Stimulated activated CD8-positive, alpha-beta memory T cell treated with anti-CD3 and anti-CD28 coated beads, Interleukin-4, amount 100 ng/mL, for 24 hours (primary cell): ENCODE measurements at places on chromosomes 3 and 15.

DNA sequence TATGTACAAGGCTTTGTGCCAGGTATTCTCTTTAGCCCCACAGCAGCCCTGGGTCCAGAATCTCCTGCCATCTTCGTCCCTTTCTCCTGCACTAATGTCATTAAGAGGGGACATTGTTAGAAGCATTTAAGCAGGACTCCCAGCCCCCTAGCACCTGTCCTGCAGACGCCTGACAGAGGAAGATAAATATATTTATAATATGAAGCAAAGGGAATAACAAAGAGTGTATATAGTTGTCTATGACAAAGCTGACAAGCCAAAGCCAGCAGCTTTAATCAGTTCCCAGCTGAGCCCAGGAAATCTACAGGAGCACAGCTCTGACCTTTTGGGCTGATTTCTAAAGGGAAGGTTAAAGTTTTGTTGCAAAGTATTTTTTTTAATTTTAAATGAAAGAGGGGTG is 96.0 kb downstream of the MEGF11 start:
- DNase-seq = no peak

GRCh38 chr15:23787346-23788105 is 100.4 kb upstream of the NDN start:
- DNase-seq = no peak

DNA sequence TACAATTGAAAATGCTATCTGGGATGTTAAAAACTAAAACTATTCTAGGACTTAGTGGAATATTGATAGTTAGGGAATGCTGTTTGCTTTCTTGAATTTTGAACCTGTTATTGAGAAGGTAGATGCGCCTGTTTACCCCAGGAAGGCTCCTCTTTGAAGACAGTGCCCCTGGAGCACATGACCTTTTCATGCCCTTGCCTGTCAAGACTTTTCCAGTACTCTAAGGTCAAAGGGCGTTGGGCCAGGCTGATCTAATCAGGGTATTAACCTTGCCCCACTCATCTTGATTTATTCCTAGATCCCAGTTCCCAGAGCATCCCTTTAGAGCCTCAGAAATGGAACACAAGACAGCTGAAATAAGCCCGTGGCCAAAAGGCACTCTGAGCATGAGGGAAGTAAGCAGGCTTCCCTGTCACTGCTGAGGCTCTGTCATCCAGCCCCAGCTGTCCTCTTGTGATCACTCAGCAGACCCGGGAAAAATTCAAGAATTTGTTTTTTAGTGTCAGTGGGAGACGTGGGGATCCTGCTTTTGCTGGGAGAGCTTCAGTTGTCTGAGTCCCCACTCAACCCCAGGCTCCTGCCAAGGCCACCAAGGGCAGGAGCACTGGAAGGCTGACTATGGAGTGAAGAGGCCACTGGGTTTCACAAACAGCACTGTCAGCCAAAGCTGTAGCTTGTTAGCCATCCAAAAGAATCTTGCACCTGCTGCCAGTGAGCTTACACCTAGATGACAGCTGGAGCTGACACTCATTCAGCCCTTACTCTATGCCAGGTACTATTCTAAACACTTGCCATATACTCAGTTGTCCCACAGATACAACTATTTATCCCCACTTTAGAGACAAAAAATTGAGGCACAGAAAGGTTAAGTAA is 169.0 kb downstream of the PGPEP1L start:
- no peak for DNase-seq

DNA sequence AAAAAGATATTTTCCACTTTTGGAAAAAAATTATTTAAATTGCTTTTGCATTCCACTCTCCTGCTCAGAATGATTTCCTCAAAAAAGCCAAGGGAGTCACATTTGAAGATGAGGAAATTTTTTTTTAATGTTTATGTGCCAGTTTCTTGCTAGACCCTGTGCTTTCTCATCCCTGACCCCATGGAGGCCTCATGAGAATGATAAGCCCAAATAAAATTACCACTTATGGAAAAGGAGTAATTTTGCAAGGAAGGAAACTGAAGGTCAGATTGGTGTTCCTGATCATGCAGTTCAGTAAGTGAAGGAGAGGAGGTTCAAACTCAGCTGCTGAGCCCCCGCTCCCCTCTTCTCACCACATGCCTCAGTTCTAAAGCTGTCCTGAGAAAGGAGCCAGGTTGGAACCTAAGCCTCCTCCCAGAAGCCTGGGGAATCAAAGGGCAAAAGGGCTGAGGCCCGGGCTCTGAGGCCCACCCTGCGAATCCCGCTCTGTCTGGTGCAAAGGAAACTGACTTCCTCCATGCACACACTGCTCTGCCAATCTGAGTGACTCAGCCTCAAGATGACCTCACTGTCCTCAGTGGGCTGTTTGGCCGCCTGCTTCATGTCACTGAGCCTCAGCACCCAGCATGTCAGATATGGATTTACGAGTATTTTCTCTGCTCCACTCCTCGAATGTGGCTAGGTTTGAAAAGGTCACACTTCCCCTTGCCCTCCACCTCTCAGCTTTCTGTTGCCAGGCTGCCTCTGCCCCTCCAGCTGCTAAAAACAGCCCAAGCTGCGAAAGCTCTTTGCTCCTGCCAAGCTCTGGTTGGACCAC is 56.9 kb upstream of the FLNB start:
- DNase-seq = no peak

DNA sequence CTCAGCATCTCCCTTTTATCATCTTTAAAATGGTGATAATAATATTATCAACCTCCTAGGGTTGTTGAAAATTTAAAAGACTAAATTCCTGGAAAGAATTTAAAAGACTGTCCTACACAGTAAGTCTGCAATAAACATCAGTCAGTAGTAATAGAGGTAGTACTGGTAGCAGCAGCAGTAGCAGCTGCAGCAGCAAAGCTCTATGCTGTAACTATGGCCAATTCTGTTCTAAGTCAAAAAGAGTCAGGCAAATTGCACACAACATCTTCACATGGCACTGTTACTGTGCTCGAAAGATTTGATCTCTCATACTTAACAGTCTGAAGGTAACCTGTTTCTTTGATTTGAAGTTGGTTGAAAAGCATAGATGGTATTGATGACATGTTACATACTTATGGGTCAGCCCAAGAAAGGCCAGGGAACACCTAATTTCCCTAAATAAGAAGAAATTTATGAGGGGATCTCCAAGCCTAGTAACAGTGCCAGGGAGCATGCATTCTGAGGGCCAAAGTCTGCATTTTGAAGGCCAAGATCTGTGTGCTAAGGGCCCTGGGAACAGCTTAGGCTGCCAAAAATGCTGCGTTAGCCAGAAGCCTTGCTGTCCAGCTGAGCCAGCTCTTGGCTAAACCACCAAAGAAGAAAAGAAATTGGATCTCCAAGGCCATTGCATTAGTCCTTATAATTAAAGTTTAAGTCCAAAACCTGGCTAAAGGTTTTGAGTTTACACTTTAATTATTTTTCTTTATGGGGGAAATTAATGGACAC is 68.2 kb downstream of the SIDT1 start:
- no peak for DNase-seq

GRCh38 chr15:58221591-58222241 is 83.5 kb downstream of the AQP9 start:
- DNase-seq = no peak

GRCh38 chr3:119950666-119951325 is 143.5 kb downstream of the GSK3B start:
- DNase-seq = no peak

DNA sequence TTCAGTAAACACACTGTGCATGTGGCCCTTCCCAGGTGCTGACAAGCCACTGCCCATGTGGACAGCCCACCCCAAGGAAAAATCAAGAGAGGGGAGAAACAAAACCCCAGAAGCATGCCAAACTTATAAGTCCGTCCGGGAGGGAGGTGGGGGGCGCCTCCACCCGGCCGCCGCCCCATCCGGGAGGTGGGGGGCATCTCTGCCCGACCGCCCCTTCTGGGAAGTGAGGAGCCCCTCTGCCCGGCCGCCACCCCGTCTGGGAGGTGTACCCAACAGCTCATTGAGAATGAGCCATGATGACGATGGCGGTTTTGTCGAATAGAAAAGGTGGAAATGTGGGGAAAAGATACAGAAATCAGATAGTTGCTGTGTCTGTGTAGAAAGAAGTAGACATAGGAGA is 53.8 kb upstream of the C2CD4B start:
- DNase-seq = no peak

DNA sequence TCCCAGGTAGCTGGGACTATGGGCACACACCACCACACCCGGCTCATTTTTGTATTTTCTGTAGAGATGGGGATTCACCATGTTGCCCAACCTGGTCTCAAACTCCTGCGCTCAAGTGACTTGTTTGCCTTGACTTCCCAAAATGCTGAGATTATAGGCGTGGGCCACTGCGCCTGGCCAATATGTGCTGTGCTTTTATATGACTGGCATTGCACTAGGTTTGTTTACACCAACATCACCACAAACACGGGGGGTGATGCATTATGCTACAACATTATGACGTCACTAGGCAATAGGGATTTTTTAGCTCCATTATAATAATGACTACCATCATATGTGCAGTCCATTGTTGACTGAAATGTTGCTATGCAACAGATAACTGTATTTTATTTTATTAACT is 6.9 kb downstream of the APH1B start:
- no peak for DNase-seq

- no peak for DNase-seq
Observed at GRCh38 chr3:4302747-4303146, 422 bp upstream of the SETMAR start.

GRCh38 chr15:29864501-29864900 is 42.2 kb upstream of the TJP1 start:
- no peak for DNase-seq

DNA sequence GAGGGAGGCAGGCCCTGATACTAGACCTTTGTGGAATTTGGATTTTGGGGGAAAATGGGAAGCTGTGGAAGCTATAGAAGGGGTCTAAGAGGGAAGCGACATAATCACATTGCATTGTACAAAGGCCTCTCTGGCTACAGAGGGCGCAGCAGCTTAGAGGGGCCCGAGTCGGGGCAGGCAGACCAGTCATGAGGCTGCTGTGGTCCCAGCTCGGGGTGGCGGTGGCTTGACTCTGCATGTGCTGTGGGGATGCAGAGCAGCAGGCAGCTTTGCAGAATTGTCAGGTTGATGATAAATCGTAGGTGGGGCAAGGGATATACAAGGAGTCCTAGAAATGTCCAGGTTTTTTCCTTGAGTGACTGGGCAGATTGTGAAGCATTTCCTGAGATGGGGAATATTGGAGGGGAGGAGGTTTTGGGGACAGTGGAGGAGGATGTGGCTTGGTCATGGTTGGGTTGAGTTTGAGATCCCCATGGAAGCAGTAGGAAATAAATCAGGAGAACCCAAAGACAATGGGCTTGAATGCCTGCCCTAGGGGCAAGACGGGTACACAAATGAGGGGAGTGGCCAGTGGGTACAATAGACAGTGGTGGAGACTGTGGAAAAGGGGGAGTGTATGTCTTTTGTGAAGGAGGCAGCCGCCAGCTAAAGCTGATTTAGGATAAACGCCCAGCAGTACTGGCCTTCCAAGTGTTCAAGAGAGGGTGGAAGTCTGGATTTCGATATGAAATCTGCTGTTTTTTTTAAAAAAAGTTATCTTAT is 94.1 kb downstream of the HMG20A start:
- DNase-seq = no peak

- no peak for DNase-seq
Observed at GRCh38 chr3:54003136-54003535, 111.5 kb upstream of the SELENOK start.

GRCh38 chr3:171649911-171650592 is 160.2 kb downstream of the PLD1 start:
- no peak for DNase-seq

- no peak for DNase-seq
Observed at GRCh38 chr3:177979703-177980102, 556.5 kb upstream of the KCNMB2 start.

- DNase-seq = no peak
Observed at GRCh38 chr15:53753813-53754212, 5.7 kb downstream of the WDR72 start.
